ENCODE measurements at places on chromosomes 6 and 20. TPM values are rescaled to one million over a fixed set of nuclear protein-coding genes. Genes with fewer than 3 reads are reported as not detected.

DNA sequence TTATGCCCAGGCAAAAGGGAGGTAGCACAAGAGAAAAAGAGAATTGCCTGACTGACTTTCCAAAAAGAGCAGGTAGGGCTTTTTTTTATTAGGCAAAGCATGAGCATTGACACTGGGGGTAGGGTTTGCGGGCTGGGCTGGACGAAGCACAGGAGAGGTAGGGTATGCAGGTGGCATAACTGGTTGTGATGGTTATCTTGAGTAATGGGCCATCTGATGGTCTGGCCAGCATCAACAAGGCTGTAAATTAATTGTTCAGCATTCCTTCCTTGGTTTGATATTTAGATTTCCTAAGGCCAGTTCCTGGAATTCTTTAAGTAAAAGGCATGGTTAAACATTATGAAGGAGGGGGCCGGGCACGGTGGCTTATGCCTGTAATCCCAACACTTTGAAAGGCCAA, 13.9 kb upstream of the BFSP1 start:
- DNase-seq: no peak

DNA sequence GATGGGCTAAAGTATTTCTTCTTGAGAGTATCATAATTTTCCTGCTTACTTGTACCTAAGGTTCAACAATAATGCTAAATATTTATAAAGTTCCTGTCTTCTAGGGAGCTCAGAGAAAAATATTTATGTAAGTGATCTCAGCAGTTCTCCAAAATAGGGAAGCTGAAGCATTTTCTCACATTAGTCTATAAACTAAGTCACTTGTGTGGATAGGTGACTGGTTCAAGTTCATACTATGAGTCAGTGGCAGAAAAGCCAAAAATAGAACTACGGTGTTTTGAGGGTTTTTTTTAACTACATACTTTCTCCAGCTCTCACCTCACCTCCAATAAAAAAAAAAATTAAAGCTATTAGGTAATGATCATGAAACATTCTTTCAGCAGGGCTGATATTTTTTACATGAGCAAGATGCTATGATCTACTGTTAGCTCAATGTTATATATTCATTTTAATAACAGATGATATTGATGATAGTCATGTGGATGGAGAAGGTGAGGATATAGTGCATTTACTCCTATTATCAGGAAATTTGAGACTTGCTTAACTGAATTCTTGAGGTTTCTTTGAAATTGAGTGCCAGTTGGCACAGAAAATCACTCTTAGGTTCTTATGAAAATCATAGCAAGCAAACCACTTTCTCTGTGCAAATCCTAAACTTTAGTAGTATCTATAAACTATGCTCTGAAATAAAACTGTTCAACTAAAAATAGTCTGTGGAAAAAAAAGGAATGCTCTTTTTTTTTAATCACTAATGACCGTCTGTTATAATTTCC, 4.1 kb upstream of the MOXD1 start:
- no peak for DNase-seq

- no peak for DNase-seq
Measured at GRCh38 chr20:3734111-3734843, 1.8 kb downstream of the HSPA12B start.

SRC gene
- total RNA-seq: 15.4 TPM

DNA sequence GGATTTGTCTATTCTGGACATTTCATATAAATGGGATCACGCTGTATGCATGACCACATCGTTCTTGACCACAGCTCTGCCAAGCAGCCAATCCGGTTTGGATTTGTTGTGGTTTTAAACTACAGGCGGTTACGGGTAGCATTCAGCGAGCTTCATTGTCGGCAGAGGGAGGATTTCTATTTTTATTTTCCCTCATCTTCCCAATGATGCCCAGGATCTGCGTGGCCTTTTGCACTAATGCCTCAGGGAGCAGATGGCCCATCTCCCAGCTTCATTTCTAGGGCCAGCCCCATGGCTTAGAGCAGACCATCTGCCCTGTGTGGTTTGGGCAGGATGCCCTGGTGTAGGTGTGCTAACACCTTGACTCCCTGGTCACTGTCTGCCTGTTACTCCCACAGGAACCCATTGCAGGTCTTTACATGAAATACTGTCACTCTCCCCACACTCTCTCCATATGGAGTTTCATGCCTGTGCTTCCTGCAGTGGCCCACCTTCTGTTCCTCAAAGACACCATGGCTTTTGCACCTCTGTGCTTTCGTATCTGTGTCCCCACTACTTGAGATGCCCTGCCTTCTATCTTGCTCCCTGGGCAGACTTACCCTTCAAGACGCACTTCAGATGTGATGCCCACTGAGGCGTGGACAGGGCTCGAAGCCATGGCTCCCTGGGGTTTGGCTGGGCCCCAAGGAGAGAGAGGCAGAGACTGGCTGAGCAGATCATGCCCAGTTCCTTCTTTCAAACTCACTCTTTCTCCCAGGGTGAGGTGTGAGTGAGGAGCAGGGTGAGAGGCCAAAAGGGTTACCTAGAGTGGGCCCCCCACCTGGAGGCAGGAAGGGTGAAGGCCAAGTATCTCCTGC, 26.0 kb downstream of the SDCBP2 start:
- DNase-seq: no peak

Data from neural progenitor cell (in vitro differentiated cells).